ENCODE measurements at places on chromosomes 6 and 20.

GRCh38 chr20:12764053-12764452, 244.7 kb upstream of the SPTLC3 start:
- DNase-seq, result no peak

DNA sequence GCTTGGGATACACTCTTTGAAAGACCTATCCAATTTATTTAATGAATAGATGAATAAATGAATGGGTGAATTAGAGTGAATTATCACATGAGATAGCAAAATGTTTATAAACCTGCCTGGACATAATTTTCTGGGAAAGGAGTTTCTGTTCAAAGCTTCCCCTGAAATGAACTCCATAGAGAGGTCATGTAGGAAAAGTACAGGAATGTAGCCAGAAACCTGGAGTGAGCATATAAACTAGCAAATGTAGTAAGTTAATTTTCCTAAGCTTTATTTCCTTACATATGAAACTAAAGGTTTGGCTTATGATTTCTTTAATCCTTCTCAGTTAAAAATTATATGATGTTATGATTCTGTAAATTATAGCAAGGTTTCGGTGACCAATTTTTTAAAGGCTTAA, 380.3 kb upstream of the RSPO3 start:
- no peak for DNase-seq

- no peak for DNase-seq
Measured at GRCh38 chr6:140940251-140940925, 1192.3 kb upstream of the GJE1 start.

DNA sequence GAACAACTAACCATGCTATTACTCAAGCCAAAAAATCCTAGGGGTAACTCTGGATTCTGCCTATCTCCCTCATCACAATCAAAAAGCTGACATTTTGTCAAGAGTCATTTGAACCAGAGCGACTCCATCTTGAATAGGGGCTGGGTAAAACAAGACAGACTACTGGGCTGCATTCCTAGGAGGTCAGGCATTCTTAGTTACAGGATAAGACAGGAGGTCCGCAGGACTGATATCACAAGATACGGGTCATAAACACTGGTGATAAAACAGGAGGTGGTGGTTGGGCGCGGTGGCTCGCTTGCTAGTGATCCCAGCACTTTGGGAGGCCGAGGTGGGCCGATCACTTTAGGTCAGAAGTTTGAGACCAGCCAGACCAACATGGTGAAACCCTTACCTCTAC, 32.2 kb downstream of the C6orf52 start:
- no peak for DNase-seq

DNA sequence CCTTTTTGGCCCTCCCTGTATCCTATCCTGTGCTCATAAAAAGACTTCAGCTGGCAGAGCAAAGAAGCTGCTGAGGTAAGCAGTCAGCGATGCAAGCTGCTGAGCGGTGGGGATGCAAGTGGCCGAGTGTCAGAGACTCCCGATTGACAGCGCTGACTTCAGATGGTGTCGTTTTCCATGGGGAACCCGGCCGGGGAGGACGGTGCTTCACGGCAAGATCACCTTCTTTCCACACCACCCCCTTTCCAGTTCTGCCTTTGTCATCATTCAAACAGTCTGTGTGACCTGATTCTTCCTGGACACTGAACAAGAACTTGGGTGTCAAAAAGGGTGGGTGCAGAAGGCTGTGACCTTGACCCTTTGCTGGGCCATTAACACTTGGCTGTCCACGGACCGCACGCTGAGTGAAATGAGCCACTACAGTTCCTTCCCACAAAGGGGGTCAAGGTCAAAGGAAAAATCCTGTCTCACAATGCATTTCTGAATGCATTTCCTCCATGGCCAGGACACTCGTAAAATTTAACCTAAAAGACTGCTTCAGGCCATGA, 52.9 kb upstream of the UNC93A start:
- no peak for DNase-seq

GRCh38 chr6:149190224-149190831, 127.2 kb upstream of the TAB2 start:
- peak; percentile 28 for DNase-seq

- DNase-seq, result no peak
Measured at GRCh38 chr6:14743144-14743473, 502.8 kb upstream of the JARID2 start.

GRCh38 chr6:37966801-37967200, 147.3 kb downstream of the ZFAND3 start:
- DNase-seq, result no peak

DNA sequence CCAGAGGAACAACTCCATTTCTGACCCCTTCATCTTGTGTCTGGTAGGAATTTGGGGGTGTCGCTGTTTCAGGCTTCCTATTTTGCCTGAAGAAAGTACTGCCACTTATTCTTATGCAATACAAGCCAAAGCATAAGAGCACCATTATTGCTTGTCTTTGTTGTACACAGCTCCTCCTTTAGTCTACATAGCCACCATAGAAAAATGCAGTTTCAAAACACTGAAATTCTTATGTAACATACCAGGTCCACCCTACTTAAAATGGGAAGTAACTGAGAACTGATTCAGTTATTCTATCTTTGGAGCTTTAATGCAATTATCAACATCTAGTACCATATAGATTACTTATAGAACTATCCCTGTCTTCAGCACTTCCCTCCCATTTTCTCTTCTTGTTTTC, 255.5 kb downstream of the ARHGAP18 start:
- no peak for DNase-seq

DNA sequence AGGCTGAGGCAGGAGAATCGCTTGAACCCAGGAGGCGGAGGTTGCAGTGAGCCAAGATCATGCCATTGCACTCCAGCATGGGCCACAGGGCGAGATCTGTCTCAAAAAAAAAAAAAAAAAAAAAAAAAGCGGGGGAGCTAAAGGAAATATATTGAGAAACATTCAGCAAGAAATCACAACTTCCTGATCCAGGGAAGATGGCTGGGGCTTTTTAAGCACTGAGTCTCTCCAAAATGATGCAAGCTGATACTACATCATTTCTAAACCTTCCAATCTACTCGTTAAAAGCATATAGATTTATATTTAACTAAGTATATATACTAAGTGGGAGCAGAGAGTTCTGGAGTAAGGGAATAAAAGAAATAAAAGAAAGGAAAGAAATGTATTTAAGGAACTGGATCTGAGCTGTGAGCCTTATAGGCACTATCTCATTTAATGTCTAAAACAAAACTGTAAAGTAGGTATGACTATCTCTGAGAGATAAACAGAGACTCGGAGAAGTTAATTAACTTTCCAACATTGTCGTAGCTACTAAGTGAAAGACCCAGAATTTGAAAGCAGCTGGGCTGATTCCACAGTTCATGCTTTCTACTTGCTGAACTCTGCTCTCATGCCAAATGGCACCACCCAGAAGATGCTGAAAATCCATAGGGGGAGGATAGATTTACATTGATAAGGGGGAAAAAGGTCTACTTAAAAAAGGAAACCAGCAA, 215.0 kb upstream of the MARCKS start:
- DNase-seq, result no peak

DNA sequence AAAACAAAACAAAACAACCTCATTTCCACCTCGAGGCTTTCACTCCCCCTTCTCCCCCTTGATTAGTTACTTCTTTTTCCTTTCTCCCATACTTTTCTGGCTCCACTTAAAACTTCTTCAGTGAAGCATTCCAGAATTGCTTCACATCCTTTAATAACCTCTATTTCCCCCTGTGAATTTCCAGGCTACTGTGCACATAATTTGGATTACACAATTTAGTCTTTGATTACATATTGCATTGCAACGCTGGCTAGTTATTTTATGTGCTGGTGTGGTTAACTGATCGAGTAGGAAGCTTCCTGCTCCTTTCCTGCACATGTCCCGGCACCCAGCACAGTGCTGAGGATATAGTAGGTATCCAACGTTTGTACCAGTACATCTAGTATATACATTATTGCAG, 28.1 kb upstream of the EEF1E1 start:
- peak; percentile 42 for DNase-seq

DNA sequence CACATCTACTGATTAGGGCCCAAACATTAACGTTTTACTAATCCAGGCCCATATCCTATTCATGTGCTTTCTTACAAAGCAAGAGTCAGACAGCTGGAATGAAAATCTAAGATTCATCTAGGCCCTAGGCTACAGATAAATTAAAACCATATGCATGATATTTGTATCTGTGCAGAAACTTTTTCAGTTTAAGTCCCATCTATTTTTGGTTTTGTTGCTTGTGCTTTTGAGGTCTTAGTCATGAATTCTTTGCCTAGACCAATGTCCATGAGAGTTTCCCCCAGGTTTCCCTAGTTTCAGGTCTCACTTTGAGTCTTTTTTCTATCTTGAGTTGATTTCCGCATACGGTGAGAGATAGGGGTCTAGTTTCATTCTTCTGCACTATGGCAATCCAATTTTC, 20.2 kb downstream of the ADNP start:
- DNase-seq, result no peak

GRCh38 chr6:88662163-88662580, 301.2 kb downstream of the RNGTT start:
- DNase-seq, result no peak

DNA sequence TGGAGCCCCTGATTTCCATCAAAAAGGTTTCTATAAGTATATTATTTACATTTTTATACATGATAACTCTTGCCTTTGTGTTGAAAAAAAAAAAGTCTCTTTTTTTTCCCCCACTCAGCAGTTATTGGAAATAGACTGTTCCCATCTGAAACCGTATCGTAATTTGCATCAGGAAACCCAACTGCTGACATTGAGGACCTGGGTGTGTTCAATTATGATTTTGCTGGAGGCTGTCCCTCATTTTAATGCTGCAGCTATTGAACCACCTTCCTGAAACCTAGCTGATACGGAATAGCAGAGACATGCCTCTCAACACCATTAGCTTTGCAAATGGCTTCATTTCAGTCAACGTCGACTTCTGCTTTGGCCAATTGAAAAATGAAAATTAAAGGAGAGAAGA, 98.9 kb downstream of the ZNF217 start:
- no peak for DNase-seq

DNA sequence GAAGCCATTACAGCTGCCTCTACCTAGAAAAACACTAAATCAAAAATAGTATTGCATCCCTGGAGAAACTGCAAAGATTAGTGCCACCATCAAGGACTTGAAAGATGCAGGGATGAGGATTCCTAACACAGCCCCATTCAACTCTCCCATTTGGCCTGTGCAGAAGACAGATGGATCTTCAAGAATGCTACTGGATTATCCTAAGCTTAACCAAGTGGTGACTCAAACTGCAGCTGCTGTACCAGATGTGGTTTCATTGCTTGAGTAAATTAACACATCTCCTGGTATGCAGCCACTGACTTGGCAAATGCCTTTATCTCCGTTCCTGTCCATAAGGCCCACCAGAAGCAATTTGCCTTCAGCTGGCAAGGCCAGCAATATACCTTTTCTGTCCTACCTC, 117.4 kb downstream of the TBC1D32 start:
- peak; percentile 58 for DNase-seq
